ENCODE measurements at places on chromosomes 11 and 22.
A peak's percentile ranks its signal among the peaks of the same experiment; 100 is the strongest.

- DNase-seq = no peak
Measured at GRCh38 chr22:23278883-23279675, 98.8 kb downstream of the BCR start.

DNA sequence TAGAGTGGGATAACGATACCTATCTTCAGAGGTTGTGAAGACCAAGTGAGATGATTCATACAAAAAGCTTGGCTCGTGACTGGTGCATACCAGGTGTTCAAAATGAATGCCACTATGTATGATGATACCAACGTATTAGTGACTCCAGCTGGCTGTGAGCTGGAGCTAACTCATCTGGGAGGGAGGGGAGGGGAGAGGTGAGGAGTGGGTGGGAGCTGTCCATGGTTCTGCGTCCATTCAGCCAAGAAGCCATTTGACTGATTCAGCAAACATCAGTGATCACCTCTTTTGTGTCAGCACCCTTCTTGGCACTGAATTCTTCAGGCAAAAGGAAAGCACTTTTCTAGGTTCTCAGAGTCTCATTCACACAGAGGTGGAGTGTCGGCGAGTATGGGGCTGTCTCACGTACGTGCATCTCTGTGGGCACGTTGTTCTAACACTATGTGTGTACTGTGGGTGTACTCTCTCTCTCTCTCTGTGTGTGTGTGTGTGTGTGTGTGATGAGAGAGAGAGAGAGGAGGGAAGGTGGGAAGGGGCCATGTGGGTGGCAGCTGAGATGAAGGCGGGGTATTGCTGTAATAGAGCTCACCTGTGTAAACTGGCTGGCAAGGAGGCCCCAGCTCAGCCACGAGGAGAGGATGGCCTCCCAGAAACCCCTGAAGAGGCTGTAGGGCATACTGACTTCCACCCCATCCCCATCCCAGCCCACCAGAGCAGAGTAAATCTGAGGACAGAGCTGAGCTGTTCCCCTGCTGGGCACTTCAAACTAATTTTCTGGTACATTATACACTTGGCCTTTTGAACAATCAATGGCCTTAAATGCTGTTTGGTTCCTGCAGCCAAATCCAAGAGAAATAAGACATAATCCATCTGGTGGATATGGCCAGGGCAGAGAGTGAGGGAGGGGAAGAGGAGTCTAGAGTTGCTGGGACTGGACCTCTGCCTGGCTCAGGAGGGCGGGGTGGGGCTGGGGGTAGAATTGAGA is 96.1 kb upstream of the THY1 start:
- DNase-seq = peak; percentile 65

DNA sequence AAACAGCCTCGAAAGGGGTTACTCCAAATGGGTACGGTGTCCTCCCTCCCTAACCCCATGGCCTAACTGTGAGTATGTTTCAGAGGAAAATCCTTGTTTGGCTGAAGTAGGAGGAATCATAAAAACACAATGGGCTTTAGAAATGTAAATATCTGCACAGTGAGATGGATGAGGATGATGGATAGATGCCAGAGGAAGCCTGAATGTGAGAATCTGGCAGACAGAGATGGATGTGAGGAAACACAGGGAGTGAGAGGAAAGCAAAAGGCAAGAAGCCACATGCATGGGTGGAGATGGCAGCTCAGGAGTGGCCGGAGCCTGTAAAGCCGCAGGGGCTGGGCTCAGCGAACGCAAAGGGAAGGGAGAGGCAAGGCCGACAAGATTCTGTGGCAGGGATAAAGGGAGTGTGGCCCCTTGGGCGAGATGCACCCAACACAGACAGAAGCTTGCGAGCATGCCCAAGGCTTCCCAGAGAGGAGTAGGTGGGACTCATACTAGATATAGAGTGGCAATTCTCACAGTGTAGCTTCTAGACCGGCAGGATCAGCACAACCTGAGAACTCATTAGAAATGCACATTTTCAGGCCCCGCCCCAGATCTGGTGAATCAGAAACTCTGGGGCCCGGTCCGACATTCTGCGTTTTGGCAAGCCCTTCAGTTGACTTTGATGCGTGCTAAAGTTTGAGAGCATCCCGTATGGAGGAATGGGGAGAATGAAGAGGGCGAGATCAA is 237.3 kb upstream of the CADM1 start:
- no peak for DNase-seq

DNA sequence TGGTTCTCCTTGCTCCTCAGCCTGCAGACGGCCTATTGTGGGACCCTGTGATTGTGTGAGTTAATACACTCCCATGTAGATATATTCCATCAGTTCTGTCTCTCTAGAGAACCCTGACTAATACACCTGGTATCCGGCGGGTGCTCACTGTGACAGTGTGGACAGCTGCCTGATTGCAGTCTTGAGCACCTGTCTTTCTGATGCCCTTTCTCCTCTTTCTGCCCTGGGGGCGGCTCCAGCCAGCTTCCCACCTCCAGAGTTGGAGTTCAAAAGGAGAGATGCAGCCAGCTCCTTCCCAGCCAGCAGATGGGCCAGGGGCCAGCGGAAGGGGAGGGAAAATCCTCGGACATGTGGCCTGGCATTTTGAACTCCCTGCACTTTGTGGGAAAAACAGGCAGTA is 15.0 kb downstream of the SMIM38 start:
- no peak for DNase-seq

DNA sequence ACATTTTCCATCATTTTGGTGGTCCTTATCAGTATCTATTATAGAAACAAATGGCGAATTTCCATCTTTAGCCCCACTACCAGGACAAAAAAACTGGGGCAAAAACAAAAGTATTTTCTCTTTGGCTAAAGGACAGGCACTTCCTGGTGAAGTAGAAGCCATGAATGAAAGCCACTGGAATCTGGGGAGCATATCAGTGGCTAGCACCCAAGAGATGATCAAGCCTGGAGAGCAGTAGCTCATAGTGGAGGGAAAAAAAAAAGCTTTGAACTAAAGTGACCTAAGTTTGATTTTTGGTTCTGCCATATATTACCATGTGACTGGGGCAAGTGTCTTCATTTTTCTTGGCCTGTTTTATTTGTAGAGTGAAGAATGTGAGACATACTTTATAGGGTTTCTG is 272.3 kb downstream of the GUCY1A2 start:
- DNase-seq = no peak

DNA sequence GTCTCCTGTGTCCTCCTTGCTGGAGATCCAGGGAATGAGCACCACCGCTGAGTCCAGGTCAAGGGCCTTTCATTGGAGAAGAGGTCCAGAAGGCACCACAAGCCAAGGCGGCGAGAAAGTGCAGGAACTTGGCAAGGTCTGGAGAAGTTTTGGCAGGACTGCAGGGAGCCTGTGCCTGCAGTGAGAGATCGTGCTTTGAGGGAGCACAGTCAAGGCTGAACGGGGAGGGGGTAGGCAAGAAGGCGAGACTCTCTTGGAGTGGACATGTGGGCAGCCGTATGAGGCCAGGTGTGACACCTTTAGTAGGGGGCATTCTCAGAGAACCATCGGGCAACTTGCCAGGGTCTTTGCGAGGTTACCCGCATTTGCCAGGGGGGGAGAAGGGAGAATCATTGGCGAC is 30.5 kb downstream of the LRRC10B start:
- DNase-seq = no peak

DNA sequence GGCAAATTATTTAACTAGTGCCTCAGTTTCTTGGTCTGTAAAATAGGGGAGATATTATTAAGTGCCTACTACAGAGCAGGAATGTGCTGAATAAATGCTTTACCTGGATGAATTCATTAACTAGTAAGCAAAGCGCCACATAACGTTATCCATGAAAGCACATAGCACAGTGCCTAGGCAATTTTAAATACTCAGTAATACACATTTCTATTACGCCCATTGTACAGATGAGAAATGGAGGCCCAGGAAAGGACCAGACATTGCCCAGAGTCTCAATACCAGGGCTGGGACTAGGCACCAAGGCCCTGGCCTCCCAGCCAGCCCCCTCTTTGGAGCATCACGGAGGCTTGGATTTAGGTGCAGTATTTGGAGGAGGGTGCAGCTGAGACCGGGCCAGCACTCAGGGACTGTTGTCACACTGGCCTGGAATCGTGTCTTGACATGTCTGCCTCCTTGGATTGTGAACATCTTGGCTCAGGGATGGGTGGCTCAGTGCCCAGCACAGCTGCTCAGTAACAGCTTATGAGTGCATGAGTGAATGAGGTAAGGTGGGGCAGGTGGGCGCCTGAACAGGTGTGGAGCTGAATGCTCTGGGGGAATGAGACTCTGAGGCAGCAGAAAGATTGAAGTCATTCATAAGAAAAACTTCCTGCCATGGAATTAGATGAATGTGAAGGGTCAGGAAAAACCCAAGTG is 42.1 kb upstream of the TPBGL start:
- DNase-seq = no peak

DNA sequence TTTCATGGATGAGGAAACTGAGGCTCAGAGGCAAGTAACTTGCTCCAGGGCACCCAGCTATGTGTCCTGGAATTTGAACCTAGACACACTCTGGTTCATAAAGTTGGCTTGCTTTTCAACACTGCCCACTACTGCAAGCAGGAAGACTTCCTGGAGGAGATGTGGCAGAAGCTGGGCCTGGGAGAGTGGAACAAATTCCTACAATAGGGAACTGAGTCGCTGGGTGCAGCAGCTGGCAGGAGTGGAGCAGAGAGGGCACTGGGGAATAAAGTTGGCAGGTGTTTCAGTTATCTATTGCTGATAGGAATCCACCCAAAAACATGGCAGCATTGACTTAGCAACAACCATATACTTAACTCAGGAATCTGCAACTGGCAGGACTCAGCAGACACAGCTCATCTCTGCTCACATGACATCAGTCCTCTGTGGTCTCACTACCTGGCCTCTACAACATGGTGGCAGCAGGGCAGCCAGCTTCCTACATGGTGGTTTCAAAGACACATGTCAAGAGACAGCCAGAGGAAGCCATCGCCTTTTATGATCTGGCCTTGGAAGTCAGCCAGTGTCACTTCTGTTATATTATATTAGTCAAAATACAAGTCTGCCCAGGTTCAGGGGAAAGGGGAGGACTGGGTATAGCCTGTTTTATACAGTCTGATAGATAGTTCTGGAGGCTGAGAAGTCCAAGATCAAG is 10.6 kb upstream of the CARD10 start:
- no peak for DNase-seq

Measured in H1 (cell line).